GM23248 (cell line): ENCODE measurements at places on chromosomes 2 and 18. TPM values are rescaled to one million over a fixed set of nuclear protein-coding genes. Genes with fewer than 3 reads are reported as not detected.

DNA sequence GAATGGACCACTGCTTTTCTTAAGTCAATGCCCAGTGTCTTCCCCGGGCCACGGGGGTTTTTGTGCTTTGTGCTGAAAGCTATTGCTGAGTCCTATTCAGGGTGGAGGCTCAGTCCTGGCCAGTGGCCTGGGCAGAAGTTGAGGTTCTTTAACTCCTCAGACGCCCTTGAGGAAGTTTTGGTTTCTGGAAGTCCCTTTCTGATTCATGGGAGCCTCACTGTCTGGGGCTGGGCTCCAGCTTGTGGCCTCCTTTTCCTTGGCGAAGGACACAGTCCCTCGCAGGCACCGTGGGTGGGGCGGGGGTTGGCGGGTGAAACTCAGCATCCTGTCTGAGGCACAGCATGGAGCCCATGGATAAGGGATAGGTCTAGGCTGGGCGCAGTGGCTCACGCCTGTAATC lies 465.2 kb upstream of the HS6ST1 start:
- H3K36me3 ChIP-seq = no peaks in the 10 kb centered on the region
- H3K27me3 ChIP-seq = peaks cover 6% of the 10 kb centered on the region; the same call in 1 of the 2 replicates
- DNase-seq = peak; percentile 18
- no peak overlapping the region for H3K27ac ChIP-seq
- no peak overlapping the region for H3K4me3 ChIP-seq

- DNase-seq = peak; percentile 17
- H3K27me3 ChIP-seq = no peaks in the 10 kb centered on the region
- H3K4me3 ChIP-seq = no peak overlapping the region
- H3K27ac ChIP-seq = no peak overlapping the region
- H3K4me1 ChIP-seq = no peaks in the 10 kb centered on the region
Measured at GRCh38 chr2:241412144-241412543, 56.1 kb downstream of the FARP2 start.

- no peak overlapping the region for H3K4me3 ChIP-seq
- H3K27ac ChIP-seq = no peak overlapping the region
- no peaks in the 10 kb centered on the region; the same call in 1 of the 2 replicates for H3K27me3 ChIP-seq
Measured at GRCh38 chr18:80192653-80193385, 54.5 kb downstream of the PARD6G start.

GRCh38 chr2:157158111-157158510 lies 99.4 kb upstream of the GALNT5 start:
- no peak overlapping the region for H3K4me3 ChIP-seq
- no peak overlapping the region for H3K27ac ChIP-seq
- H3K4me1 ChIP-seq = peaks cover 7% of the 10 kb centered on the region
- no peaks in the 10 kb centered on the region for H3K27me3 ChIP-seq

DNA sequence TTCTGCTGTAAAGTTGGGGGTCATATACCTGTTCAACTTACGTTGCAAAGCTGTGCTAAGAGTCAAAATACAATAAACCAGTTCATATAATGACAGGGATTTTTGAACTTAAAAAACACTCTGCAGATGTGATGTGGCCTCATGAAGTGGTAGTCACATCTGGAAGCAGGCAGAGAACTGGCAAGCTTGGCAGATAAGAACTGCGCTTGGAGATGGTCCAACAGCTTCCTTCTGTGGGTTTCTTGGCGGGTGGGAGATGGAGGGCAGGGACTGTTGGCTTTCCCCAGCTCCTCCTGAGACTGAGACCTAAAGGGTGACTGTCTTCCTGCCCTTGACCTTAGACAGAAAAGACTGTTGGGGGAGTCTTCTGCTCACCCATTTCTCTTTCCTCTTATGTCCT lies 140.4 kb downstream of the CTIF start:
- H3K27ac ChIP-seq = no peak overlapping the region
- peaks cover 17% of the 10 kb centered on the region; the same call in 1 of the 2 replicates for H3K36me3 ChIP-seq
- peaks cover 21% of the 10 kb centered on the region for H3K4me1 ChIP-seq
- H3K4me3 ChIP-seq = no peak overlapping the region
- peak; percentile 36 for DNase-seq

GRCh38 chr18:53735526-53735925 lies 488.9 kb downstream of the MBD2 start:
- DNase-seq = no peak
- H3K4me3 ChIP-seq = no peak overlapping the region
- no peaks in the 10 kb centered on the region for H3K4me1 ChIP-seq
- H3K36me3 ChIP-seq = no peaks in the 10 kb centered on the region
- no peak overlapping the region for H3K27ac ChIP-seq

GRCh38 chr18:14074187-14074586 lies 58.0 kb downstream of the ZNF519 start:
- H3K4me1 ChIP-seq = no peaks in the 10 kb centered on the region
- H3K36me3 ChIP-seq = no peaks in the 10 kb centered on the region
- no peaks in the 10 kb centered on the region for H3K27me3 ChIP-seq
- no peak overlapping the region for H3K27ac ChIP-seq

DNA sequence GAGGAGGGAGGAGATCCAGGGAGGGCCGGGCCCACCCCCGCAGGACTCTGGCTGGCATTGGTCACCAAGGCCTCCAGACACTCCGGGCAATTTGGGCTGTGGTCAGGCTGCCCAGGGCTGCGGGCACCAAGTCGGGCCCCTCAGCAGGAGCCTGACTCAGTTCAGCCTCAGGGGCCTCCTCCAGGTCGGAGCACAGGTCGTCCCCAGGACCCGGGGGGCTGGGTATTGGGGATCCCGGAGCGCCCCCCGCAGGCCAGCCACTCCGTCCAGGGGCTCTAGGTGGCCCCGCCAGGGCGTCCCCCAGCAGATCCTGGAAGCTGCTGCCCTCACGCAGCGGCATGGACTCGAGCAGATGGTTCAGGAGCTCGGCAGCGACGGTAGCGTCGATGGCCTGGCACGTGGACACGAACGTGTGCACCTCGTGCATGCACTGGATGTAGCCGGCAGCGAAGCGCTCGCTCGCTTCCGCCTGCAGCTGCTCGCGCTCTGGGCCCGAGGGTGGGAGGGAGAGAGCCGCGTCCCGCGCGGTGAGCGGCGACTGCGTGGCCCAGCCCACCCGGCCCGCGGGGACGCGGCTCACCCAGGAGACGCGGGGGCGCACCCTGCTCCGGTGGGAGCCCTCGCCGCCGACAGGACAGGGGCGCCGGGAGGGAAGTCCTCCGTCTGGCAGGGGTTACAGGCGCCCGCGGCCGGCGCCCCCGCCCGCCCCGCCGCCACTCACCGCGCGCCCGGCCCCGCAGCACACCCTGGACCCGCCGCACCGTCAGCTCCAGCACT lies 884 bp downstream of the HES6 start:
- H3K27me3 ChIP-seq = peaks cover 33% of the 10 kb centered on the region
- DNase-seq = peak; percentile 31
- 0 out of 2 replicates have a peak overlapping the region, but pooled peaks have one; percentile 15 for H3K4me3 ChIP-seq
- H3K4me1 ChIP-seq = no peaks in the 10 kb centered on the region

DNA sequence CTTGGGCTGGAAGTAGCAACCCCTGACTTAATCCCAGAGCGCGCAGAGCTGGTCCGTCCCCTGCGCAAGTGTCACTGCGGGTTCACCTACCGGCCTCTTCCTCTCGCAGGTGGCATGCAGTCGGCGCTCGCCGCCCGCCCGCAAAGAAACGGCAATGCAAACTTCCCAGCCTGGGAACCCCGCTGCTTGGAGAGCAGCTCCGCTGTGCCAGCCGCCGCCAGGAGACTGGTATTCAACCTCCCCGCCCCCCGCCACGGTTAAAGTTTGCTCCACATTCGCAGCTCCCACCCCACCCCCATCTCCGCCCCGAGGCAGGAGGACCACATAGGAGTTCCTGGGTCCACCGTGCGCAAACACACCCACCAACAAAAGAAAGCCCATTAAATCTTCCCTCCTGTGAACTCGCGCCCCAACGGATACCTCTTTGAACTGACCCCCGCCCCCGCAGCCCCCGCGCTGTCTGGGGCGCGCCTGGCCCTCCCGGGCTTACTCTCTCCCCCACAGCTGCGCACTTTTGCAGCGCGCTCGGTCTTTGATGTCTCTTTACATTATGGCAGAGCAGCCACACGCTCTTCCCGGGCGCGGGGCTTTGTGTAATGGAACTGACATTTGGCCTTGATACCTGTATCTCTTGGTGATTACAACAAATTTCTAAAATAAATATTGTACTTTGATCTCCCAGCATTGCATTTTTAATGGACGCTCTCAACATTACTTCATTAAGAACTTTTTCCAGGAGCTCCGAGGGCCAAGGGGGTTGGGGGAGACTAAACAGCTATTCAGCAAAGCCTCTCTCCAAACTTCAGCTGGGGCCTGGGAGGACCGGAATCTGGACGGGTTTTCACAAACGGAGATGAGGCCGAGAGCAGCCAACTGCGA lies 3.1 kb upstream of the SP5 start:
- no peak overlapping the region for H3K4me3 ChIP-seq
- H3K27me3 ChIP-seq = peaks cover 72% of the 10 kb centered on the region
- no peak overlapping the region for H3K27ac ChIP-seq
- no peaks in the 10 kb centered on the region for H3K36me3 ChIP-seq
- no peaks in the 10 kb centered on the region for H3K4me1 ChIP-seq

GRCh38 chr2:236688157-236688556 lies 118.5 kb downstream of the ACKR3 start:
- no peaks in the 10 kb centered on the region; the same call in 1 of the 2 replicates for H3K27me3 ChIP-seq
- H3K27ac ChIP-seq = no peak overlapping the region
- DNase-seq = no peak
- no peaks in the 10 kb centered on the region; the same call in none of the 2 replicates for H3K4me1 ChIP-seq
- H3K4me3 ChIP-seq = no peak overlapping the region

GAREM1 gene
- 0.19 and 0.30 TPM in 2 replicates for polyA plus RNA-seq

ADRA2B gene
- polyA plus RNA-seq = not detected in 2 replicates

IMP4 gene
- polyA plus RNA-seq = 79.1 and 90.4 TPM in 2 replicates

ALK gene
- 0.05 TPM in 1 of 2 replicates, not detected in the other for polyA plus RNA-seq

NDUFS1 gene
- 49.8 and 52.0 TPM in 2 replicates for polyA plus RNA-seq
